NCI-H345 (cell line): ENCODE measurements at places on chromosomes 7 and 10.

- peak; percentile 81 for DNase-seq
Measured at GRCh38 chr7:95609277-95609971, 13.1 kb upstream of the PDK4 start.

GRCh38 chr7:129385116-129385515, 49.1 kb upstream of the STRIP2 start:
- DNase-seq: no peak

- DNase-seq: no peak
Measured at GRCh38 chr7:45129181-45129800, 17.8 kb upstream of the TBRG4 start.

DNA sequence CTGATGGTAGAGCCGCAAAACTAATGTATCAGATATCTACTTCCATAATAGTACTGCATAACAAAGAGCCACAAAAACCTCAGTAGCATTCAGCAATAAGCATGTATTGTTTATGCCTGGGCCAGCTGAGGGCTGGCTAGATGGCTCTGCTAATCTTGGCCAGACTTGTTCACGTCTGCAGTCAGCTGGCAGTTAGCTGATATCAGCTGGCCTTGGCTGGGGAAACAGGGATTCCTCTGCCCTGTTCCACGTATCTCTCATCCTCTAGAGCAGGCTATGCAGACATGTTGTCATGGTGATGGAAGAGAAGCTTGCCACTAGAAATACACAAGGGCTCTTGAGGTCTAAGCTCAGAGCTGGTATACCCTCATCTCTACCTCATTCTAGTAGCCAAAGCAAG, 62.9 kb downstream of the GRM8 start:
- DNase-seq: peak; percentile 89

DNA sequence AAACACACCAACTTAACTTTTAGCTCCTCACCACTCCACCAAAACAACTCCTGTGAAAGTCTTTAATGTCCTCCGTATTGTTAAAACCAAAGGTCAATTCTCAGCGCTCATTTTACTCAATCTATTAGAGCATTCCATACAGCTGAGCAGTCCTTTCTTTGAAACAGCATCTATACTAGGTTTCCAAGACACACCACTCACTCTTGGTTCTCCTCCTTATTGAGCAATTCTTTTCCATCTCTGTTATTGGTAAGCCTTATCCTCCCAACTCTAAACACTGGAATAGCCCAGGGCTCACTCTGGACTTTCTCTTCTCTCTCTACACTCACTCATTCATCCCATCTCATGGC, 34.9 kb downstream of the COA1 start:
- no peak for DNase-seq

DNA sequence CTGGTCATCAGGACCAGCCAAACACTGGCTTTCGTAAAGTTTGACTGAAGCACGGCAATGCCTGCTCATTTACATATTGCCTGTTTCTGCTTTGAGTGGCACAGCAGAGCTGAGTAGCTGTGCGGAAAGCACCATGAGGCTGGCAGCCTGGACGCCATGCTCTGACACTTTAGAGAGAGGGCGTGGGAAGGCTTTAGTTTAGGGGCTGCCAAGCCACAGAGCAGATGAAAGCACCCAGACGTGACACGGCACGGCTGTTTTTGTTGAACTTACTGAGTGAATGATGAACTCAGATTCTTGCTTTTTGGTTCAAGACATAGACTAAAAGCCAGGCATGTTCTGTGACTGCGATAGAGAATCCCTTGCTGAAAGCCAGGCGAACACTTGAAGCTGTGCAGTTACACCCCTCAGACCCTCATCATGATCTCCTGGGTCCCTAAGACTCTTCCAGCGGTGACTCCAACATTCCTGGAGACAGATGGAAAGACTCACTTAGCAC, 182.1 kb downstream of the ZMYND11 start:
- no peak for DNase-seq

DNA sequence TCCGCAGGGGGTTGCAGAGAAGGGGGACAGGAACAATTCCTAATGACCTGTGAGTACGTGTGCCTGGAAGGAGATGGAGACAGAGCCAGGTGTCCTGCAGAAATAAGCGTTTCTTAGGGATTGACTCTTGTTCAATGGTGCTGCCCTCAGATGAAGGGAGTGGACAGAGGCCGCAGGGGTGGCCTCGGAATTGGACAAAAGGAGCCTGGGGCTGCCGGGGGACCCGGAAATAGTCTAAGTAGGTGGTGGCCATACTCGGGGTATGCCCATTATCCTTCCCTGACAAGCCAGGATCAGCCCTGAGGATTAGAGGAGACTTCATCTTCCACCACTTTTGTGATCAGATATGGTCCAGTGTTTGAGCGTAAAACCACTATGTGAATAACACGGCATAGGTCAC, 39.2 kb downstream of the ELFN1 start:
- no peak for DNase-seq

GRCh38 chr10:5659702-5660528, 6.5 kb downstream of the ASB13 start:
- DNase-seq: no peak

DNA sequence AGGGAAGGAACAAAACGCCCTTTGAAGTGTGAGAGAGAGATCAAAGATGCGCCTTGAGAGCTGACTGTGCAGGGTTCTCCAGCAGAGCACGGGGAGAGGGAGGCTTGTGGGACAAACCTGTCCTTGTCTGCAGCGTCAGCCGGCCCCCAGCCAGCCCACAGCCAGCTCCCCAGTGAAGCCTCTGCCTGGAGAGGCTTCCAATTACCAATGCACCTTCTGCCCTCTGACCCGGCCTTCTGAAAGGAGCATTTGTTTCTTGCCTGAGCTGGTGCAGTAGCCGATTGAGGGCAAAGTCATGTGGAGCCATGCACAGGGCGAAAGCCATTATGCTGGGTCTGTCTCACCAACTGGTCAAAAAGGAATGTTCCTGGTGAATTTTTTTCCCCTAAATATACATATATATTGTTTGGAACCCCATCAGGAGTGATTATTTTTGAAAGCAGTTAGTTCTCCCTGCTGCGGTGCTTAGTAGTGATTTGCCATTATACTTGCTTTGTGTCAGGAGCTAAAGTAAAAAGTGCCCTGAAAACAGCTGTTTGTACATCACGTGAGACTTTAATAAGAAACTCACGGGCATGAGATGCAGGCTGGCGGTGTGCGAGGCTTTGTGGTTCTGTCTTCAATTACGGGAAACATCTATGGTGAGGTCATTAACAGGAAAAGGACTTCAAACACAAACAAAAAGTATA, 268.6 kb downstream of the KLF6 start:
- no peak for DNase-seq

DNA sequence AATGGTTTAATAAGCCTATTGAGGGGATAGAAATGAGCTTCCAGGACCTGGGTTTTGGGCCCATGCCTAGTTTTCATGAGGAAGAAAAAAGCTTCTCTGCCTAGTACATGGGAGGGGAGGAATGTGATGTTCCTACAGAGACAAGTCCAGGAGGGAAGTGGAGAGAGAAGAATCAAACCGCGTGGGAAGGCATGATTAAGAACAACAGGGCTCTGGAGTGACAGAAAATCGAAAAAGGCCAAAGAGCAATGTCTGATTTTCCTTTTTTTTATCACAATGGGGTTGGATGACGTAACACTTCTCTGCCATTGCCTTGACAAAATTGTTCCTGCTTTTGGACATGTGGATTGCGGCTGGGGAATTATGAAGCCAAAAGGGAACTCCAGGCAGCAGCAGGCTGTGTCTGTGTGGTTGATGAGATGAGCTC, 258.6 kb downstream of the CXCL12 start:
- DNase-seq: no peak

DNA sequence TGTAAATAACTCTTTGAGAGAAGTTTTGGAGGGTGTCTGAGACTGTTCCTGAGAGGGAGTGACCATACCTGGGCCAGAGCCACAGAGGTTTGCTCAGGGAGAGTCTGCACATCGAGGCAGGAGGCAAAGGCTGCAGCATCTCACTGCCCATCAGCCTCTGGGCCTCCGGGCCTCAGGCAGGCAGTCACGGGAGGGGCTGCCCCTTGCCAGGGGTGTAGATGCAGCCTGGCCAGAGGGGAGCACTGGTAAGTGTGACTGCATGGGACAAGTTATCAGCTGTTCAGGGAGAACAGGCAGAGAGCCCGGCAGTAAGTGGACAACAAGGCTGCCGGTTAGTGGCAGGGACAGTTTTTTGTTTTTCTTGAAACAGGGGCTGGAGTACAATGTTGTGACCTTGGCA, 55.9 kb downstream of the ZNF467 start:
- DNase-seq: no peak

GRCh38 chr7:31192986-31193385, 140.9 kb downstream of the ADCYAP1R1 start:
- DNase-seq: peak; percentile 86

GRCh38 chr10:70893227-70894006, 5.1 kb upstream of the PCBD1 start:
- DNase-seq: no peak

DNA sequence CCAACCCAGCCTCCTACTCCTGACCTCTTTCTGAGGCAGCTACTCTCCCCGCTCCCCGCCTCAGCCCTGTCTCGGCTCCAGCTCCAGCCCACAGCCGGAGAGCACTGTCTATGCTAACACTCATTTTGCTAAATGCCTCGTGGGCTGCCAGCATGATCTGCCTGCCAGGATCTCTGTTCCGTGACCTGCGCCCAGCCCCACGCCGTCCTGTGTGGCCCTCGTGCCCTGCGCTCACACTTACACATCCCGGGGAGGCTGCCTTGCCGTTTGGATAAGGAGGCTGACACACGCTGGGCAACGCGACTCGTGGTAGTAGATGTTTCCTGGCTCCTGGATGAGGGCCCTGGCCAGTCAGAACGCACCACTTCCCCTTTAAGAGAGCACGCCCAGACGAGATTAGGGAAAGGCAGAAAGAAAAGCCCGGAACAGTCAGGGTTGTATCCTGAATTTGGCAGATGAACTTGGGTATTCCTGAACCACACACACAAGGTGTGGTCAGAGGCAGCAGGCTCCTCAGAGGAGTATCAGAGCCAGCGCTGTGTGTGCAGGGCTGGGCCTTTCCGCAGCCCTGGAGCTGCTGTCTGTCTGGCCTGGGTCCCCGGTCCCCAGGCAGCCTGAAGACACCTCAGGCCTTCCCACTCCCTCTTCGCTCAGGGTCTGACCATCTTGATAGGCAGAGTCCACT, 97.7 kb upstream of the EFCAB10 start:
- no peak for DNase-seq

DNA sequence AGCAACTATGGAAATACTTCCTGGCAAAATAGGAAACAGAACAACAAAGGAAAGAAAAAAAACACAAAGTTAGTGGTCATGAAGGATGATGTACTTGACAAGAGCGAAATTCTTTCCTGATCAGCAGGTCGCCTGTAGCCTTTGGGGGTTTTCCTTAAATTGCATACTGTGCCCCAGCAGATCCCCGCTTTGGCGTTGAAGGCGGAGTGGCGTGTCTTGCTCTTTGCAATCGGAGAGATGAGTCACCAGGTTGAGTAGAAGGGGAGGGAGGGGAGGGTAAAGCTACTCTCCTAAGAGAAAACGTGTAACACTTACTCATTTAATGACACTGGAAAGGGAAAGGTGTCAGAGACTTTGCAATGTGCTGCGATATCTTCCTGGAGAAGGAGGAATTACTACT, 587.2 kb downstream of the SORCS1 start:
- DNase-seq: no peak

DNA sequence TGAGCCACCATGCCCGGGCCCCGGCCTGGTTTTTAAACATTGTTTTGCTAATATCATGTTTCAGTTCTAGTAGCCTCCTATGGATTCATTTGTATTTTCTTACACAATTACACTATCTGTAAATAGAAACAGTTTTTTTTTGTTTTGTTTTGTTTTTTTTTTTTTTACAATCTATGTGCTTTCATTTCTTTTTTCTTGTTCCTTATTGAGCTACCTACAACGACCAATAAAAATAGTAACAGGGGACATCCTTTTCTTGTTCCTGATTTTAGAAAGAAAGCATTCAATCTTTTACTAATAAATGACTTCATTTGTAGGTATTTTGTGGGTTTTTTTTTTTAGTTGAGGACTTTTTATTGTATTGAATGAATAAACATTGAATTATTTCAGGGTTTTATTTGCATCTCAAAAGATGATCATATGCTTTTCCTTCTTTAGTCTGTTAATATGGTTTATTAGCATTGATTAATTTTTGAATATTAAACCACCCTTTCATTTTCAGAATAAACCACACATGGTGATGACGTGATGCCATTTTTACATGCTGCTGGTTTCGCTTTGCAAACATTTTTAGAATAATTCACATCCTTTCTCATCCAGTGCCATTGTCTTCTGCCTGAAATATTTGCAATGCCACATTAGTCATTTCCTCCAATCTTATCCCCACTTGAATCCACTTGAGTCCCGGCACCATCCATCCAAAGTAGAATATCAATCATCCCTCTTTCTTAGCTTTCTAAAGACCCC, 18.1 kb upstream of the AKR1E2 start:
- DNase-seq: no peak

DNA sequence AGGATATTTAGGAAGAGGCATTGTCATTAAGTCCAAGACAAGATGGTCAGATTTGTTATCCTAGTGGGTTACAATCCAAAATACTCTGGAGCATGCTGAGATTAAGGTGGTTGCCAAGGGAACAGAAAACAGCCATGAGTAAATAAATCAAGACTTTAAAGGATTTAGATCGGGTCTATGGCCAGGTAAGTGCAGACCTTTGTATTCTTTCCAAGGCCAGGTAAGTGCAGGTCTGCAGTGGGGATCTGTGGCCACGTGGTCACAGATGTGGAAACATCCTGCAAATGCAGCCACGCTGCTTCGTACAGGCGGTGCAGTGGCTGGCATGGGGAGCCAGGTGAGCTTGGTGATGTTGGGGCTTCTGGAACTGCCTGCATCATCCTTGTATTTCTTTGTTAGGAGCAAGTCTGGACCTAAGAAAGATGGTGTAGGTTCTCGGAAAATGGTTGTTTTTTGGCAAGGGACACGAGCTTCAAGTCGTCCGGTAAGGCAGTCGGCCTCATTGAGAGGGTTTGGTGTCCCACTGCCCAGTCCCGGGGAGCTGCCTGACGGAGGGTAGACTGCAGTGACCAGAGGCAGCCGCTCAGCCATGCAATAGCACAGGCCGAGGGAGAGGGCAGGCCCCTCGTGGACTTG, 21.8 kb downstream of the ZNF775 start:
- DNase-seq: no peak

- no peak for DNase-seq
Measured at GRCh38 chr10:978826-979421, 9.3 kb upstream of the GTPBP4 start.

GRCh38 chr7:135199439-135199838, 11.9 kb downstream of the WDR91 start:
- no peak for DNase-seq

- peak; percentile 64 for DNase-seq
Measured at GRCh38 chr7:34036051-34036920, 130.9 kb downstream of the BMPER start.

DNA sequence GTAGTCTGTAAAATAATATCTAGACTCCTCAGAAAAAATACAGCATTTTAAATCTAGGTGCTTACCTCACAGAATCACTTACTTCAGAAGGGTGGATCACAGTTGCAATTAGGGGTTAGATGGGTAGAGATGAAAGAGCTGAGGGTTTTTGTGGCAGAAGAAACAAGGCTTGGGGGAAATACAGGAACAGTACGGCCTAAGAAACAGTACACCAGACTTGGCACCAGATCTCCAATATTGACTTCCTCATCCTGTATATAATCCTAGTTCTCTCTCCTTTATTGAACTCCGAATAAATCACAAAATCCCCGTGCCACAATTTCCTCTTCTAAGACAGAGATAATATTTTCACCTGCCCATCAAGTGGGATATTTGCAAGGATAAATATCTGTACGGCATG, 14.3 kb downstream of the CEP41 start:
- DNase-seq: no peak

GRCh38 chr10:30463944-30464451, 30.0 kb downstream of the MAP3K8 start:
- DNase-seq: no peak
